Activated T-cell treated with anti-CD3 and anti-CD28 coated beads, Interleukin-2, amount 50 U/mL, for 72 hours (primary cell): ENCODE measurements at places on chromosomes 5 and 9.

- no peak overlapping the region for H3K4me3 ChIP-seq
- no peaks in the 10 kb centered on the region for H3K4me1 ChIP-seq
- H3K27me3 ChIP-seq: no peaks in the 10 kb centered on the region
- no peak overlapping the region for H3K27ac ChIP-seq
- no peak for DNase-seq
Observed at GRCh38 chr5:31303688-31304087, 110.2 kb downstream of the CDH6 start.

- H3K36me3 ChIP-seq: no peaks in the 10 kb centered on the region
- H3K4me3 ChIP-seq: no peak overlapping the region
- DNase-seq: no peak
- H3K4me1 ChIP-seq: no peaks in the 10 kb centered on the region
- H3K27ac ChIP-seq: no peak overlapping the region
- no peaks in the 10 kb centered on the region for H3K27me3 ChIP-seq
Observed at GRCh38 chr5:9483243-9483642, 62.6 kb downstream of the SEMA5A start.

DNA sequence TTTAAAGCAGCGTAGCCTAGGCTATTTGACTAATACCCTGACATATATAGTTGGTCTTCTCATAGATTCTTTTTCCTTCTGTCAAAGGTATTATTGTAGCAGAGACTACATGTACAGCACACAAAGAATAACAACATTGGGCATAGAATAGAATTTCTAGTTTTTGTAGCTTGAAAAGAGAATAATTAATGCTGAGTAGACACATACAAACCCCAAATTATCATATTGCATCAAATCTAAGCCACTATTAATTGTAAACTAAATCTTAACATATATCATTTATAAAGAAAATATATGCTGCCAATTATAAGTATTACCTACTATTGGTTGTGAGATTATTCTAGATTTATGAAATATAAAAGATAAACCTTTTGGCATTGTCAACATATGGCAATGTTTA, 574.5 kb downstream of the SLCO4C1 start:
- no peak for DNase-seq
- H3K36me3 ChIP-seq: no peaks in the 10 kb centered on the region
- H3K4me3 ChIP-seq: no peak overlapping the region
- H3K4me1 ChIP-seq: no peaks in the 10 kb centered on the region
- no peak overlapping the region for H3K27ac ChIP-seq

GRCh38 chr5:12467799-12468198, 563.6 kb upstream of the CTNND2 start:
- no peak overlapping the region for H3K4me3 ChIP-seq
- H3K27ac ChIP-seq: no peak overlapping the region
- DNase-seq: no peak
- no peaks in the 10 kb centered on the region for H3K27me3 ChIP-seq
- H3K4me1 ChIP-seq: no peaks in the 10 kb centered on the region

GRCh38 chr9:126705767-126706697, 92.3 kb downstream of the LMX1B start:
- DNase-seq: peak; percentile 81
- no peak overlapping the region for H3K27ac ChIP-seq
- H3K4me1 ChIP-seq: peaks cover 15% of the 10 kb centered on the region
- H3K27me3 ChIP-seq: peaks cover 18% of the 10 kb centered on the region
- H3K4me3 ChIP-seq: peak overlapping the region; percentile 63
- H3K36me3 ChIP-seq: no peaks in the 10 kb centered on the region

GRCh38 chr5:154791535-154791934, 36.4 kb downstream of the LARP1 start:
- no peak for DNase-seq
- no peak overlapping the region for H3K27ac ChIP-seq
- H3K27me3 ChIP-seq: no peaks in the 10 kb centered on the region
- peaks cover 7% of the 10 kb centered on the region for H3K36me3 ChIP-seq
- H3K4me1 ChIP-seq: peaks cover 8% of the 10 kb centered on the region
- no peak overlapping the region for H3K4me3 ChIP-seq

DNA sequence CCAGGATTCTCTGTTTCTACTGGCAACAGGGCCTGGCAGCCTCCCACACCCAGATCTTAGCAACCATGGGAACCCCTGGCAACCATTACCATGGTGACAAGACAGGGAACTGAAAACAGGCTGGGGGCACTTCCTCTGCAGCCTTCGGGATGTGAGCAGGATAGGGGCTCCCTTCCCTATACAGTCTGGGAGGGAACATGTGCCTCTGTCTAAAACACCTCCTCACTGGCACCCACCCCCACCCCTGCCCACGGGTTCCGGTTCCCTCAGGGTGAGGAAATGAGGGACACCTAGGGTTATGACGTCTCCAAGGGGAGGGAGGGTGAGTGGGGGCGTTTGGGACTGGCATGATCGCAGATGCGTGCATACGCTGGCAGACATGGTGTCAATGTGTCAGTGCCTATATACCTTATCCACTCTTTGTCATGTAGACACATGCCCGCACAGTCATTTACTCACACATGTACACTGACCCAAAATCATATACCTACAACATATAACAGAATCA, 3.0 kb upstream of the DNAJB5 start:
- peak; percentile 59 for DNase-seq
- no peak overlapping the region for H3K27ac ChIP-seq
- H3K27me3 ChIP-seq: no peaks in the 10 kb centered on the region
- H3K4me3 ChIP-seq: peak overlapping the region; percentile 81

DNA sequence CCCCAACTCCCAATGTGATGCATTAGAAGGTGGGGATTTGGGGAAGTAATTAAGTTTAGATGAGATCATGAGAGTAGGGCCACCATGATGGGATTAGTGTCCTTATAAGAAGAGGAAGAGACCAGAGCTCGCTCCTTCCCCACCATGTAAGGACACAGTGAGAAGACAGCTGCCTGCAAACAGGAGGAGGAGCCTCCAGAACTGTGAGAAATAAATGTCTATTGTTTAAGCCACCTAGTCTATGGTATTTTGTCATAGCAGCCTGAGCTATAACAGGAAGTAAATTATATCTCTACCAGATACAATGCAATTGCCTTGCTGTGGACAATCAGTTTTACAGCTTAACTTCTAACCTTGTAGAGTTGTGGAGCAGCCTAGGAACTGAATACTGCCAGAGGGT, 58.0 kb downstream of the ANKRD33B start:
- H3K36me3 ChIP-seq: no peaks in the 10 kb centered on the region
- no peaks in the 10 kb centered on the region for H3K27me3 ChIP-seq
- H3K27ac ChIP-seq: no peak overlapping the region
- DNase-seq: no peak

DNA sequence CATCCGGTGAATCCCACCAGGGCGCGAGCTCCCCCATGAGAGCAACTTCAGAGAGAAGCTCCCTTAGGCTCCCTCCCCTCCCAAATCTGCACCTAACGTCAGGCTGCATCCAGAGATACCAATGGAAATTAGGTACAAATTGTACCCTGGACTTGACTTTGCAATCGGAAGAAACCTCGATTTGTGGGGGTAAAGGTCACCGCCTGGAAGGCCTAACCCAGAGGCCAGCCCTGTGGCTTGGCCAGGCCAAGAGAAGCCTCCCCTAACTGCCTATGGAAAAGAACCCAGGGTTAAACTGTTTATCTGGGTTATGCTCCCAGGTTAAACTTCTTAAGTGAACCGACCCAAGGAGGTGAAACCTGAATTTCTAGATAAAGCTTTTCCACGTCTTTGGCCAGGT, 80.4 kb downstream of the GTF3C4 start:
- H3K36me3 ChIP-seq: no peaks in the 10 kb centered on the region
- H3K4me1 ChIP-seq: no peaks in the 10 kb centered on the region
- H3K27me3 ChIP-seq: peaks cover 11% of the 10 kb centered on the region

- no peak overlapping the region for H3K4me3 ChIP-seq
- H3K27me3 ChIP-seq: peaks cover 13% of the 10 kb centered on the region
- H3K4me1 ChIP-seq: no peaks in the 10 kb centered on the region
- no peak overlapping the region for H3K27ac ChIP-seq
- no peaks in the 10 kb centered on the region for H3K36me3 ChIP-seq
Observed at GRCh38 chr5:94184870-94185269, 433.5 kb downstream of the KIAA0825 start.

- DNase-seq: no peak
- no peak overlapping the region for H3K27ac ChIP-seq
- H3K4me3 ChIP-seq: peak overlapping the region; percentile 79
- H3K4me1 ChIP-seq: peaks cover 18% of the 10 kb centered on the region
- peaks cover 16% of the 10 kb centered on the region for H3K27me3 ChIP-seq
Observed at GRCh38 chr5:170633235-170634081, 129.6 kb downstream of the KCNIP1 start.

DNA sequence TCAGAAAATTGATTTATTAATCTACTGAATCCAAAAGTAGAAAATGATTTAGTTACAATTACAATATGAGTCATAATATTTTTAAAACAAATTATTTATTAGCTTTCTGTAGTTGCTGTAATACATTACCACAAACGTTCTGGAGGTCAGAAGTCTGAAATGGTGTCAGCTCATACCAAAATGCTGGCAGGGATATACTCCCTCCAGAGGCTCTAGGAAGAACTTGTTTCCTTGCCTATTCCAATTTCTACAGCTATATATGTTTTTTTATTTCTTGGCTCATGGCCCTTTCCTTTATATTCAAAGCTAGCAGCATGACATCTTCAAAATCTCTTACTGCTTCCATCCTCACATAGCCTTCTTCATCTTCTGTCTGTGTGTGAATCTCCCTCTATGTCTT, 667.9 kb upstream of the ITGA1 start:
- H3K36me3 ChIP-seq: no peaks in the 10 kb centered on the region
- no peaks in the 10 kb centered on the region for H3K4me1 ChIP-seq
- H3K4me3 ChIP-seq: no peak overlapping the region

GRCh38 chr5:66338828-66339227, 194.7 kb downstream of the SREK1 start:
- H3K4me3 ChIP-seq: no peak overlapping the region
- peaks cover 40% of the 10 kb centered on the region for H3K27me3 ChIP-seq
- H3K36me3 ChIP-seq: no peaks in the 10 kb centered on the region
- DNase-seq: no peak
- H3K4me1 ChIP-seq: no peaks in the 10 kb centered on the region

- no peaks in the 10 kb centered on the region for H3K4me1 ChIP-seq
- no peaks in the 10 kb centered on the region for H3K27me3 ChIP-seq
- DNase-seq: no peak
- H3K36me3 ChIP-seq: no peaks in the 10 kb centered on the region
- no peak overlapping the region for H3K27ac ChIP-seq
Observed at GRCh38 chr5:37938076-37938852, 98.4 kb upstream of the GDNF start.

GRCh38 chr5:61397238-61397637, 65.2 kb downstream of the ZSWIM6 start:
- H3K36me3 ChIP-seq: no peaks in the 10 kb centered on the region
- no peak for DNase-seq
- no peak overlapping the region for H3K4me3 ChIP-seq
- no peaks in the 10 kb centered on the region for H3K27me3 ChIP-seq
- no peak overlapping the region for H3K27ac ChIP-seq

DNA sequence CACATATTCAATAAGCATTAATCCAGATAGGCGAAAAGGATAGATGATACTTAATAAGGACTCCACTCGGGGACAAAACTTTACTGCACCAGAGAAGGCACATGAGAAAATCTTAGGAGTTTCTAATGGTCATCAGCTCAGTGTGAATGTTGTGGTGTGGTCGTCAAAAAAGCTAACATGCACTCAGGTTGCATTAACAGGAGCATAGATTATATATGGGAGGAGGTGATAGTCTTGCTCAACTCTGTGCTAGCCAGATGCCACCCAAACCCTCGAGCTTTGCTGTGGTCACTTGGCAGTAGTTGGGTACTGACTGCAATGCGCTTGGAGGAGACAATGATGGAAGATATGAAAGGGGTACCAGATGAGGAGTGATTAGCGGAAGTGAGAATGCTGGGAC, 8.6 kb upstream of the COL27A1 start:
- no peaks in the 10 kb centered on the region for H3K4me1 ChIP-seq
- peaks cover 37% of the 10 kb centered on the region for H3K27me3 ChIP-seq
- H3K27ac ChIP-seq: no peak overlapping the region

DNA sequence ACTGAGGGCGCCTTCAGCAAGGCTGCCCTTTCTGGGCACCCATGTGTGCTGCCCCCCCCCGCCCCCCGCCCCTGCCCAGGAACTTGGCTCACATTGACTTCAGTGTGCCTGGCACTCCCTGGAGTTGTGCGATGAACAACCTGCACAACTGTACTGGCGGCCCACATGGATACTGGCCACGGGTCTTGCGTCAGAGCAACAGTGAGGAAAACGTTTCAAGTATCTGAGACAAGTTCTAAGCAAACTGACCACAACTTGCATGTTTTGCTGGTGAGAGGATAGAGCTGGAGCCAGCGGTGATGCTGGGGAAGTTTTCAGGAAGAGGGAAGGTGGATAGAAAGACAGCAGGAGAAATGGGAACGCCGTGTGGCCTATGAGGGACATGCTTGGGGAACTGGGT, 45.4 kb downstream of the HABP4 start:
- peaks cover 15% of the 10 kb centered on the region for H3K4me1 ChIP-seq
- H3K36me3 ChIP-seq: peaks cover 4% of the 10 kb centered on the region

DNA sequence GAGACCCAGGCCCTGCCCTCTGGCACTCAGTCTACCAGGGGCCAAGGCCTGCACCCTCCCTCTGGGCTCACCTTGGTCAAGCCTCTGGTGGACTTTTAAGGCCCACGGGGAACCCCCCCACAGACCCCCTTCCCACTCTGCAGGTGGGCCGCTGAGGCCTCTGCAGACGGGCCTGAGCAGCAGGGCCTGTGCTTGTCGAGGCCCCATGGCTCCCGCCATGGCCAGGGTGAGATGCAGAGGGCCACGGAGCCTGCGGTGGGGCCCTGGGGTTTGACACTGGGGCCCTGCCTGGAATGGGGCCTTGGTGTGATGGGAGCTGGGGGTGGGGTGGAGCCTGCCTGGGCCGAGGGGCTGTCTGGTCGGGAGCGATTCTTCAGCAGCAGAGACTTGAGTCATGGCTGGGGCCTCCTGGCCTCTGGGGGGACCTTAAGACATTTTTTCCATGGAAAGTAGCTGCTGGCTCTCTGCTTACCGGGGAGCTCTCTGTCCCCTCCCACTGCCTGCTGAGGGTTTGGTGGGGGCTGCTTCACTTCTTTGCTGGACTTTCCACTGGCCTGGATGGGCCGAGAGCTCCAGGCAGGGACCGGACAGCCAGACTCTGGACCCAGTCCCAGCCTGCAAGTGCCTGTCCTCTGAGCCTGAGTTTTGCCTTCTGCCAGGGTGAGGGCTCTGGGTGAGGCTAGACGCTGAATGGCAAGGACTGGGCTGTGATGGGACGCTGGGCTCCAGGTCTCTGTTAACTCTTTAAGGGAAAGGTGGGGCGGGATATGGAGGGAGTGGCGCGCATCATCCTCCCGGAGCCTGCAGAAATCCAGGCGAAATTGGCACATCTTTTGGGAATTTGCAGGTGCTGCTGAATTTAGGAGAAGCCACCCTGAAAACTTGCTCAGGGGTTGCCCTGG, 132.2 kb downstream of the RXRA start:
- H3K4me1 ChIP-seq: peaks cover 8% of the 10 kb centered on the region
- DNase-seq: no peak
- H3K27me3 ChIP-seq: no peaks in the 10 kb centered on the region
- H3K4me3 ChIP-seq: no peak overlapping the region
- no peak overlapping the region for H3K27ac ChIP-seq

- peaks cover 12% of the 10 kb centered on the region for H3K27me3 ChIP-seq
- no peaks in the 10 kb centered on the region for H3K36me3 ChIP-seq
- H3K4me1 ChIP-seq: no peaks in the 10 kb centered on the region
- H3K27ac ChIP-seq: no peak overlapping the region
Observed at GRCh38 chr5:135826221-135826525, 8.3 kb upstream of the SLC25A48 start.
